Ecto neural progenitor cell (in vitro differentiated cells): ENCODE measurements at places on chromosomes 4 and X.

DNA sequence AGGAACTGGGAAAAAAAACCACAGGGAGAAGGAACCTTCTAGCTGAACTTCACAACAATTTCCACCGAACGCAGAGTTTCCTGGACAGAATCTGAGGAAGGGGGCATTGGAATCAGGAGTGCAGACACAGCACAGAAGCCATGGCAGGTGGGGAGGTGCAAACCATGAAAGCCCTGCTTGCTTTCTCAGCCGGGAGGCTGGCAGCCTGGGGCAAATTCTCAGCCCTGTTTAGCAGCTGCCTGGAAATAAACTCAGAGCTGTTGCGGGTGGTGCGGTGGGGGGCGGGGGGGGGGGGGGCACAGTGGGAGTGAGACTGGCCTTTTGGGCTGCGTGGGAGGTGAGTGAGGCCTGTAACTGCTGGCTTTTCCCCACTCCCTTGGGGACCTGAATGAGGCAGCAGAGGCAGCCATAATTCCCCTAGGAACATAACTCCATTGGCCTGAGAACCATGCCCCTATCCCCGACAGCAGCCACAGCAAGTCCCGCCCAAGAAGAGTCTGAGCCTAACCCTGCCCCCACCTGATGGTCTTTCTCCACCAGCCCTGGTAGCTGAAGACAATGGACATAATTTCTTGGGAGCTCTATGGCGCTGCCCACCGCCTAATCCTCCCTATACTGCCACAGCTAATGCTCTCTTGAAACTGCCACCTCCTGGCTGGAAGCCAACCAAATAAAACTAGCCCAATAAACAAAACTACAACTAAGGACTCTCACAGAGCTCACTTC lies 176.3 kb downstream of the FAM13A start:
- peak; percentile 49 for DNase-seq

- DNase-seq = no peak
Observed at GRCh38 chrX:20471483-20471882, 204.8 kb upstream of the RPS6KA3 start.

DNA sequence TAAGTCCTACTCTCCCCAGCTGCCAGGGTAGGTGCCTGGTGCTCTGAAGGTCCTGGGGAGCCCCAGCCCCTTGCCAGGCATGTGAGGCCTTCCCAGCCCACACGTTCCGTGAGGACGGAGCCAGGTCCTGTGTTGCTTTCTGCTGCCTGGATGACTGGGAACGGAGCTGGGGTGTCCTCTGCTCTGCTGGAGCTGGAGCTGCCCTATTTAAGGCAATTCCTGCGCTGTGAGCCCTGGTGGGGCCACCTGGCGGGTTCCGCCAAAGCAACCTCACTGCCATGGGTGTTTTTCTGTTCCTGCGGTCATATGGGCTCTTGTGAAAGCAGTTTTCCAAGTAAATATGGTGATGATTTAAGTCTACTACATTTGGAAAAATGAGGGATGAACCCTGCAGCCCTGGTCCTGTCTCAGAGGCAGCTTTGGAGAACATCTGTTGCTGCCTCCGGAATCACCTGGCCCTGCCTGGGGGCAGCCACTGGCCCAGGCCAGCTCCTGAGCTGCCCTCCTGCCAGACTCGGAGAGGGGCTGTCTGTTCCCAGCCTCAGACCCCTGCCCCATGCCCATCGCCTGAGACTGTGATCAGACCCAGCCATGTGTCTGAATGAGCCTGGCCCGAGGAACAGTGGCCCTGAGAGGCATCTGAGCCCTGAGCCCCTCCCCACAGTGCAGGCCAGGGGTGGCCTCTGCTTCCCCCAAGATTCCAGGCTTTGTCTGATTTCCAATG lies 33.2 kb downstream of the FGFRL1 start:
- DNase-seq = no peak

- DNase-seq = no peak
Observed at GRCh38 chr4:24322511-24322910, 261.8 kb downstream of the DHX15 start.

DNA sequence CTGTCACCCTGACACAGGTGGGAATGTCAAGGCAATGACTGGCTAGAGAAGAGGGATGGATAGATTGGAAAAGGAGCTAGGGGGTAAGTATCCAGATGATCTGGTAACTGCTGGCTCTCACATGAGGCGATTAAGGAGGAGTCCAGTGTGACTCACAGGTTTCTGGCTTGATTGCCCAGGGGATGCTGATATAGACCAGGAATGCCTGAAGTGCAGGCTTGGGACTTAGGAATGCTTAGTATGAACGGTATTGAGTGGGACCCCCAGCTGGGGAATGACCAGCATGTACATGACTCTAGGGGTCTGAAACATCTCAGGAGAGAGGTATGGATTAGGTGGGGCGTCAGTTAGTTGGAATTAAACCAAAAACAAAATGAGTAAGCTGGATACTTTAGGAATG lies 65.8 kb upstream of the PRPS1 start:
- DNase-seq = no peak

DNA sequence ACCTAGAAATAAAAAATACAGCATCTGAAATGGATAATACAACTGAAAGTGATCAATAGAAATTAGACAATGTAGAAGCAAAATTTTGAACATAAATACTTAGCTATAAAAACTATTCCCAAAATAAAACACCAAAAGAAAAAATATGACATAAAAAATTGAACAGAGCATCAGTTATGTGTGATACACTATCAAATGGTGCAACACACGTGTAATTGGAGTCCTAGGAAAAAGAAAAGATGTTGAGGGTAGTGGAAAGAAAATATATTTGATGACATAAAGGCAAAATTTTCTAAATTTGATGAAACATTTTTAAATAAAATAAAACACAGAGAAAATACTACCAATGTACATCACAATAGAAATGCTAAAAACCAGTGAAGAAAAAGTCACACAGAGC lies 63.1 kb downstream of the NPY2R start:
- DNase-seq = no peak

DNA sequence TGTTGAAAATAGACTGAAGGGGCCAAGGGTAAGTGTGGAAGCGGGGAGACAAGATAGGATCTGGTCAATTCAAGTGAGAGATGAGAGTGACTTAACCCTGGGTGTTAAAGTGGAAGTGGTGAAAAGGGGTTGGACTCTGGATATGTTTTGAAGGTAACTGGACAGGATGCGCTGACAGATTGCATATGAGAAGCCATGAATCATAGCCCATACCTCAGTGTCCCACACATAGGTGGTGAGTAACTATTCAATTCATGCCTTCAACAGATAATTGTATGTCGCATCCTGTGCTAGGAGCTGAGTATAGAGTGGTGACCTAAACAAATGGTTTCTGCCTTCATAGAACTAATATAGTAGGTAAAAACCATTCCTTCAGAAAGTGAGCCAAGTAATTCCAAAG lies 76.7 kb downstream of the KLHL34 start:
- DNase-seq = no peak
